ENCODE measurements at places on chromosomes 2 and 18.

GRCh38 chr2:28399289-28399688 is 6.6 kb downstream of the FOSL2 start:
- no peak for DNase-seq

DNA sequence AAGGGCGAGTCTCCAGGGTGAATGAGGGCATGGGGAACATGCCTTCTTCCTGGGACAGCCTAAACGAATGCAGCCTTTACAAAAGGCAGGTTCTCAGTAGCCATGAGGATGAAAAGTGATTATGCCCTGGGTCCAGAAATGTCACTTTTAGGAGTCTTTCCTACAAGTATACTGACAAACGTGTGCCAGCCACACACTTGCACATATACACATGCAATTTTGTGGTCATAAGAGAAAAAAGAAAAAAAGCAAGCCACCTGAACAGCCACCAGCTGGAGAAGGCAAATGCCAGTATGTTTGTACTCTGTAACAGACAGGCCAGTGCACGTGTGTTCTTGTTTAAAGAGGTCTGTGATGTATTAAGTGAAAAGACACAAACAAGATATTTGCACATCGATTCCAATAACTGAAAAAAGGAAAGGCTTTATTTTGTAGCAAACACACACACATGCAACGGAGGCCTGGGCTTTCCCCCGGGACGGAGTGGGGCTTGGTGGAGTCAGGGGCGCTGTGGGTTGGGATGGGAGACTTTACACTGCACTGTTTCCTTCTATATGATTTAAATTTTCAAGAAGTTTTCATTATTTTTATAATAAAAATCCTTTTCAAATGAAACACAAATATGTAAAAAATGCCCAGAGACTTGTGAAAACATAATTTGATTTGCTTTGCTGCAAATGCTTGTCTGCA is 108.4 kb downstream of the FAM210A start:
- DNase-seq = no peak

- no peak for DNase-seq
Observed at GRCh38 chr18:4004183-4004829, 450.8 kb downstream of the DLGAP1 start.

- DNase-seq = peak; percentile 50
Observed at GRCh38 chr2:227106845-227107759, 56.9 kb downstream of the COL4A4 start.

GRCh38 chr2:25340181-25340921 is 1.4 kb downstream of the DNMT3A start:
- no peak for DNase-seq

GRCh38 chr2:3667151-3667631 is 9.2 kb downstream of the ALLC start:
- no peak for DNase-seq

GRCh38 chr2:198371921-198372543 is 567.6 kb downstream of the PLCL1 start:
- peak; percentile 71 for DNase-seq

- no peak for DNase-seq
Observed at GRCh38 chr18:27227721-27228120, 42.6 kb upstream of the CHST9 start.

GRCh38 chr2:26563686-26564085 is 77.5 kb downstream of the CIB4 start:
- DNase-seq = no peak

- DNase-seq = no peak
Observed at GRCh38 chr18:13036622-13037320, 45.6 kb downstream of the CEP192 start.

DNA sequence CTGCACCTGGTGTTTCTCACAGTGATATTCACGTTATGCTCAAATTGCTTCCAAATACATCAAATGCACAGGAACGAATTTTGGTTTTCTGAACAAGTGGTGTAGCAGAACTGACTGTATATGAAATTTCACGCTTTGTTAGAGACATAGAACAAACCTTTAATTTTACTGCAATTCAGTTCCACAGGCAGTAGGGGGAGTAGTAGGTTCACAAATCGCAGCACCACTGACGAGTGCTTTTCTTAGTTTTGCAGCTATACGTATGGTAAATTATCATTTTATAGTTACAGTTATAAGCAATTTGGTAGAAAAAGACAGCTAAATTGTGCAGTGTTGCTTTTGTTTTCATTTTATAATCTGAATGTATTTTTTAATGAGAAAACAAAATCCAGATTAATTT is 113.3 kb downstream of the KIAA1328 start:
- no peak for DNase-seq

GRCh38 chr2:233381638-233381995 is 27.3 kb downstream of the DGKD start:
- DNase-seq = no peak

DNA sequence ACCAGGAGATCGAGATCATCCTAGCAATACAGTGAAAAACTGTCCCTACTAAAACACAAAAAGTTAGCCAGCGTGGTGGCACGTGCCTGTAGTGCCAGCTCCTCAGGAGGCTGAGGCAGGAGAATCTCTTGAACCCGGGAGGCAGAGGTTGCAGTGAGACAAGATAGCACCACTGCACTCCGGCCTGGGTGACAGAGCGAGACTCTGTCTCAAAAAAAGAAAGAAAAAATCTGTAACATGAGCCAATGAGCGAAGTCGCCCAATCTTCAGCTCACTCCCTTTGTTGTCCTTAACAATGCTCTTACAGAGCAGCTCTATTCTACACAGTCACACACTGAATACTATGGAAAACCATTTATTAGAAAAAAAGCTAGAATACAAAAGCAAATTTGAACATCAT is 22.0 kb downstream of the FAM98A start:
- no peak for DNase-seq

DNA sequence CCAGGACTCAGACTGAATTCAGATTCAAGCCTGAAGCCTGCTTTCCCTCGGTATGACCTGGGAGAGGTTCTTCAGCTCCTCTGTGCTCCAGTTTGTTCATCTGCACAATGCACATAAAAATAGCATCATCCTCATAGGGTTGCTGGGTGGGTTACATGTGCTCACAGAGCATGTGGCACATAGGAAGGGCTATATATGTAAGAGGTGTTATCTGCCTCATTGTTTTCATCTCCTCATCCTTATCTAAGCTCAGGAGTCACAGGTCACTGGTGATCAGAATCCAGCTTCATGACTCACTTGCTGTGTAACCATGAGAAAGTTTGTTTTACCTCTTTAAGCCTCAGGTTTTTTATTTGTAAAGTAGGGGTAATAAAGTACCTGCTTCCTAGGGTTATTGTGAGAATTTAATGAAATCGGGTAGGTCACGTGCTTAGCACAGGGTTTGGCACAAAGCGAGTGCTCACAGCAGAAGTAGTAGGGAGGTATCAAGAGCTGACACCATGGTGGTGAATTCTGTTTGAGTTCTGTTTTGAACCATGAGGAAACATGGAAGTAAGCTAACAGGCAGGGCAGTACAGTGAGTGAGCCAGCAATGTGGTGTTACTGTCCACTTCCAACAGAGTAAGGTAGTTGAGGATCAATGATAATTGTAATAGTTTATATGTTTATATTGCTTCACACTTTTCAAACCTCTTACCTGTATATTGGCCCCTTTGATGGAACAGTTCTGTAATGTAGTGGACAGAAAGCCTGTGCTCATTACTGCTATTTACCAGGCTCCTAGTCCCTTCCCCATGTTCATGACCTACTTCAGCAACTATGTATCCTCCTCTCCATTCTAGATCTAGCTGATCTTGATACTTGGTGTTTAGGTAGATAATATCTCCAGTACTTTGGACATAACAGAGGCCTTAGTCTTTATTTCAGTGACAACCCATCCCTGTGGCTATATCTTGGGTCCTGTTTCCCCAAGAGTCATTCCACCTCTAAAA is 141.4 kb upstream of the LTBP1 start:
- DNase-seq = no peak

DNA sequence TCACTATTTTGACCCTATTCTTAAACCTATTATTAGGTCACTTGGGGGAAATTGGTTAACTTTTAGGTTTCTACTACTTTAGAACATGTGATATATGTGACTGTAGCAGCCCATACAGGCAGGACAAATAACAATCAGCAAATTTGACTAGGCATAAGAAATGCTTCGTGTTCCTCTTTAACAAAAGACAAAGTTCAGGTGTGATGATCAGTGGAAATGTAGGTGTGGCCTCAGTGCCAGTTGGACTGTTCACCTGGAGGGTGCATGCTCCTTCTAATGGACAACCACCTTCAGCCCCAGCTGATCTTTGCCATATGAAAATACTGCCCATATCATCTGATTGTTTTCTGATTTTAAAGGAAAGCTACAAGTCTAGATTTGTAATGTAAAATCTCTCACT is 6.4 kb downstream of the PDK1 start:
- DNase-seq = no peak

- DNase-seq = no peak
Observed at GRCh38 chr2:55061523-55062344, 11.5 kb upstream of the RTN4 start.

DNA sequence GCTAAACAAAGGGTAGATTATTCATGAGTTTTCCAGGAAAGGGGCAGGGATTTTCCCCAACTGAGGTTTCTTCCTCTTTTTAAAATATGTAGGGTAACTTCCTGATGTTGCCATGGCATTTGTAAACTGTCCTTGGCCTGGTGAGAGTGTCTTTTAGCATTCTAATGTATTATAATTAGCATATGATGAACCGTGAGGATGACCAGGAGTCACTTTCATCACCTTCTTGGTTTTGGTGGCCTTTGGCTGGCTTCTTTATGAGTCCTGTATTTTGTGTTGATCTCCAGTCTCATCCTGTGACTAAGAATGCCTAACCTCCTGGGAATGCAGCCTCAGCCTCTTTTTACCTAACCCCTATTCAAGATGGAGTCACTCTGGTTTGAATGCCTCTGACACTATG is 391.0 kb upstream of the LINC00305 start:
- no peak for DNase-seq

DNA sequence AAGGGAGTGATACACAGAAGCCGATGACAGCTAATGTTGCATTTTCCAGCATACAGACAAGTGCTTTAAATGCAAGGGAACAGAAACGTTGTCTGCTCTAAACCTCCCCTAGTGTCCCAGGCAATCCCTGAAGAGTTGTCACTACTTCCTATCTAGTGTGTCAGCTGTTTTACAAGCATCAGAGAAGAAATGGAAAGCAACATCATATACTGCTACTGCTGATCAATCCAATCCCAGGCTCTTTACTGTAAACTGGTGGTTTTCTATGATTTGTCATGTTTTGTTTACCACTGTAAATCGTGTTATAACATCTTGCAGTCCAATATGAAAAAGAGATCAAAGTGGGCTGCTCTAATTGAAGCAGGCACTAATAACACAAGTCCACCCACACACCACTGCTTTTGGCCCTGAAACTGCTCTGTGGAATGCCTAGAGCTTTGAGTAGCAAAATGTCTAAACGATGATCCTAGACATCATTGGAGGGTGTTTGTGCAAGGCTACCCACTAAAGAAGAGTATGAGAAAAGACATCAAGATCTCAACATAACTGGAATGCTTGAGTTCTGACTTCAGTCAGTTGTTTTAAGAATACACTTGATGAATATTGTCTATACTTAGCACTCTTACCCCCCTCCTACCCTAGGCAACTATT is 18.1 kb upstream of the ROCK1 start:
- no peak for DNase-seq

- no peak for DNase-seq
Observed at GRCh38 chr18:36757991-36758390, 70.8 kb downstream of the TPGS2 start.

GRCh38 chr18:51655327-51655698 is 457.8 kb upstream of the MEX3C start:
- DNase-seq = no peak

DNA sequence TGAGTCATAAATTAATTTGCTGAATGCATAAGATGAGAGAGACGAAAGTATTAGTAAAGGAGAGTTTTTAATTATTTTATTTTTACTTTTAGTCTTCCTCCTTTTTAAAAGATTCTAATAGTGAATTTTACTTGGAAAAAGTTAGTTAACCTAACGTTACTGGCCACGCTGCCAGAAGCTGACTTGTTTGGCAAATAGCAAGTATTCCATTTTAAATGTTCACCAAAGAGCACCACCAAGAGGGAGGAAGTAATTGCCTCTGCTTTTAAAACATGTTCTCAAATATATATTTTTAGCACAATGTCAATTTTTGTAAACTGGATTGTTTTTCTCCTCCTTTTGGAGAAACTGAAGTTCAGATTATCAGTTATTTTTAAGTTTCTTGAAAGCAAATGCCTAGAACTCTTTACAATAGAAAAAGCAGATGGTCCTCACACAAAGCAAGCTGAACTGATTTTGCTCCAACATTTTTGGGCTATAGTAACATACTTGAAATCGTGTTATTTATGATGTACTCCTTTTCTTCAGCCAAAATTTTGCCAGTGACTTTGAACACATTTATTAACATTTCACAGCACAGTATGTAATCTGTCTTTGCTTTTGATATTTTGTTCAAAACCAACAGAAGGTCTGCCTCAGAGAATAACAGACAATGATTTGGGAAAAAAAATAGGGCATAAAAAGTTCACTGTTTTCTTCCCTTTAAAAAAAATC is 1311.0 kb upstream of the FAM98A start:
- DNase-seq = no peak

GRCh38 chr18:59569390-59569791 is 127.8 kb downstream of the CCBE1 start:
- no peak for DNase-seq

- no peak for DNase-seq
Observed at GRCh38 chr2:48530033-48530811, at the start of gene STON1. STON1 (plus strand) TSS chr2:48530154; CDS start chr2:48580634, 50,480 bp downstream.

DNA sequence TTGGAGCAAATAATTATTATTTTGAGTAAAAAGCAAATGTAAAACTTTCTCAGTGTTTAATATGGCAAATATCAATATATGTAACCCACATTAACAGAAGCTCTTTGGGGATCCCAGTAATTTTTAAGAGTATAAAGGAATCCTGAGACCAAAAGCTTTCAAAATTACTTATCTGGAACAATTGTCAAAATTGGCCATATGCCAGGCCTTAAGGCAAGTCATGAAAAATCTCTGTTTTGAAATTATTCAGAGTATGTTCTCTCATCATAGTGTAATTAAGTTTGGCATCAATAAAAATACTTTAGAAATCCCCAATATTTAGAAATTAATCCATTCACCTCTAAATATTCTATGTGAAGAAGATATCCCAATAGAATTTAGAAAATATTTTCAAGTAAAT is 225.3 kb upstream of the ARL4C start:
- no peak for DNase-seq

DNA sequence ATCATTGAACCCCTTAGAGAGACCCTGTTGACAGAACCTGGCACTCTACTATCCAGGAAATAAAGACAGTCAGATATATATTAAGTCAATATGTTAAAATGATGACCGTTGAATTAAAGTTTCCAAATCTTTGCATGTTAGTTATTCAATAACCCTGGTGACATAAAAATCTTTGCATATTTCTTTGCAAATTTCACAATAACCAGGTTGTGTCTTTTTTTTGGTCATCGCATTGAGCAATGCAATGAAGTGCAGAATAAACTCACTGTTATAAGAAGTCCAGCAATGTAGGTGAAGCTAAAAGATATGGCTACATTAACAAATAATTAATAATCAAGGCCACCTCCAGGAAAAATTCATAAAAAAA is 596.9 kb downstream of the NYAP2 start:
- DNase-seq = no peak

DNA sequence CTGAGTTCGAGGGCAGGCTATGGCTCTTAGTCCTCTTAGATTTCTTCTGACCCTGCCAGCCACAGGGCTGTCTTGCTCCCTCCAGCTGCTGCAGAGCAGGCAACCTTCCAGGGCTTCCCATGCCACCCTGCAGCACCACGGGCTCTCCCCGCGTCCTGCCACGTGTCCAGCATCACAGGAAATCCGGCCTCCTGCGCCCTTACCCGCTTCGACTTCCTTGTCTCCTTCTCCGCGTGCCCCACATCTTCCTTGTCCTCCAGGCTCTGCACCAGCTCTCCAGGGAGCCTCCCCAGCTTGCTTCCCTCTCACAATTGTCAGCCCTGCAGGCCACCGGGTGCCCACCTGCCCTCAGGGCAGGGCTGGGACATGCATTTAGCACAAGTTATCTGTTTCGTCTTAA is 253.5 kb downstream of the DCDC2C start:
- DNase-seq = no peak
